ENCODE measurements at places on chromosomes 7 and 10.

GRCh38 chr7:114663502-114663901 is 248.9 kb downstream of the FOXP2 start:
- no peak for DNase-seq

DNA sequence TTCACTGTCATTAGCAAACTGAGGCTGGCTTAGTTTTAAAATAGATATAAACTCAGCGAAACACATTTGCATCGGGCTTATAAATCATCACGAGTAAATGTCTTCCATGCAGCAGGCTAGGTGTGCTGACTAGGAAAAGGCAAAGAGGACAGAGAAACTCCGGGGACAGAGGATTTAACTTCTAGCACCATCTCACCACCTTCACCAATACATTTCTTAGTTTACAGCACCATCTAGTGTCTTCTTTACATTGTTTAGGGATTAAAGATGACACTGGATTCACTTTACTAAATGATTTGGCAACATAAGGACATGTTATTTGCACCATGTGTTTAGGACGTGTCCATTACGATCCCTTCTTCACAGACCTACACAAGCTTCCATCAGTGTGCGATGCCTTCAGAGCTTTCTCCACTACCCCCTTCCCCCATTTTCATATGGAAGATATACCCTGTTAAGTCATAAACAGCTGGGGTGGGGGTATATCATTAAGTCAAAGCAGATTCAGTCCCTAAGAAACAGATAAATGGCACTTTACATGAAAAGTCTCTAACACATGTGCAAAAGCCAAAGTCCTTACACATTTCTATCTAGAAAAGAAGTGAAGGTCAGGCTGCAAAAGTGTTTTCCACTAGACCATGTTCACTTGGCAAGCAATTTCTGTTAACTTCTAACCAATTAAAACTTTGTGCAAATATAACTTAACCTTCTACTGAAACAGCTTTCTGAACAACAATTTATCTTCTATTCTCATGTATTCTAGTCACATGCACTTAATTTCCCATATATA is 103.3 kb downstream of the GRB10 start:
- no peak for DNase-seq

- DNase-seq: no peak
Measured at GRCh38 chr7:83366629-83367028, 203.9 kb upstream of the PCLO start.

GRCh38 chr7:69749372-69749979 is 151.2 kb downstream of the AUTS2 start:
- no peak for DNase-seq

- no peak for DNase-seq
Measured at GRCh38 chr7:77752016-77752415, 46.2 kb downstream of the TMEM60 start.

DNA sequence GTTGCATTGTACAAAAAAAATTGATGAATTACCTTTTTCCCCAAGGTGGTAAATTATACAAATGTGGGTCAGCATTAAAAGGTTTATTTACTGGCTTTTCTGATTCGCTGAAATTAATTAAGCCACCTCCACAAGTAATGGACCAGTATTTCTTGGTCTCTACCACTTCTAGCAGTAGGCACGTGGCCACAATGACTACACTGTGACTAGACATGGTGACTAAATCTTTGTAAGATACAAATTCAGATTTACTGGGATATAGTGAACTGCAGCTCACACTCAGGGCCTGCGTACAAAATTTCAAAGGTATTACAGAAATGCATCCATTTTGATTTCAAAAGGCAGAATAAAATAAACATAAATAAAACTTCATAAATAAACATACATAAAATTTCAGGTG is 10.9 kb downstream of the HPSE2 start:
- no peak for DNase-seq

GRCh38 chr10:86070278-86070677 is 296.3 kb downstream of the GRID1 start:
- no peak for DNase-seq

- no peak for DNase-seq
Measured at GRCh38 chr10:666237-667012, 23.0 kb downstream of the DIP2C start.

- DNase-seq: no peak
Measured at GRCh38 chr7:149477494-149478443, 16.9 kb upstream of the ZNF777 start.

DNA sequence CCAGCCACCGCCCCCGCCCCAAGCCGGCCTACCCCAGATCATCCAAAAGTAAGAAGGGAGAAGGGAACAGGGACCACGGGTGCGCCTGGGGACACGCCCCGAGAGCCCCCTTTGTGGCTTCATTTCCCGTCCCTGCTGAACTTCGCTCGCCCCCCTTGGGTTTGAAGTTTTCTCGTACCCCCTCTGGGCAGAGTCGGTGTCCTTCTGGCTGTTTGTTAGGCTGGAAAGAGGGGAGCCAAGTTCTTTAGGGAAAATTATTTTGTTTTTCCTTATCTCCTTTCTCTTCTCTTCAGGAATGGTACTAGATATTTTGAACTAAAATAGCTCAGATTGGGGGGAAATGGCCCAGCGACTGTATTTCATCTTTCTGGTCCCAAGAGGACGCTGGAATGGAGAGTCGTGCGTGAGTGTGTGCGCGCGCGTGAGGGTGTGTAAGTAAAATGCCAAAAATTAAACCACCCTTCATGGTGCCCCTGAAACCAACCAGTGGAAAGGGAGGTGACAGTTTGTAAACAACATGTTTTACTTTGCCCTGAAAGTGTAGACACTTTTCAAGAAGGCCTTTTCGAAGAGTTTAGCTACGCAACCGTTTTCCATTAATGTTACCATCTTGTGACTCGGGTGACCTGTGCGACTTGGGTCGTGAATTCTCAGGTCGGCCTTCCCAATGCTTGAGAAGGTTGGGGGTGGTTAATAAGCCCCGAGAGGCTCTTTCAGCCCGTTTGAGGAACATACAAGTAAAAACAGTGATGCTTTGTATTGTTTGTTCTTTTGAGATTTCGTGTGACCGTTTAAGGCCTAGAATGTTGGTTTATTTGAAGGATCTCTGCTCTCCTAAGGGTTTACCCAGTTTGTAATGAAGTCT is 694 bp downstream of the RBM20 start:
- DNase-seq: no peak

DNA sequence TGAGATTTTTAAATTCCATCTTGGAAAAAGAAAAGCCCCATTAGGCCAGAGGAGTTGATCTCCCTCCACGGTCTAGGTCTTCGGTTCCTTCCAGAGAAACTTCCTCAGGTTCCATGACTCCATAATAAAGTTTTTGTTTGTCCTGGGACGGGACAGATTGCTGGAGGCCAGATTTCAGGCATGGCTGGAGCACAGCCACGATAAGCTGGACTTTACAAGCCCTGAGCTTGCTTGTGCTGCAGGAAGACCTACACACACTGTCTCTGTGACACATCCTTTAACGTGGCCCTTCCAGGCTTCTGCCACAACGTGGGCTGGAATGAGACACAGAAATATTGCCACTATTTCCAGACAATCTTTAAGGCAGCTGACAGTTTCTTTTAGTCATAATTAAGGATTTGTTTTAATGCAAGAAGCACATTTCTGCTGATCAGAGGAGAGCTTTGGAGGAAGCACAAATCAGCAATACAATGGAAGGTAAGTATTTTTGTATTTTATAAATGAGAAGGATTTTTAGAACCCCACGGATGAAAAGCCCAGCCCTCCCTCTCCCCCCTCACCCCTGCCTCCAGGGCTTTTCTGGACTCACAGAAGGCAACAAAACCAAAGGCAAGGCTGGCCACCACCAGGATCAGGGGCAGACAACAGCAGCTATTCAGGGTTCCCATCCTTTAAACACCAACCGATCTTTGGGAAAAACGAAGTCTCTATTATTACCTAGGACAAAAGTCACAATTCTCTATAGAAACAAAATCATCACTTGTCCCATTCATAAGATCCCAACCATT is 6.5 kb downstream of the CTBP2 start:
- DNase-seq: no peak

- DNase-seq: no peak
Measured at GRCh38 chr7:112069879-112070321, 136.3 kb downstream of the DOCK4 start.

- no peak for DNase-seq
Measured at GRCh38 chr7:133633055-133633454, 380.2 kb downstream of the EXOC4 start.

DNA sequence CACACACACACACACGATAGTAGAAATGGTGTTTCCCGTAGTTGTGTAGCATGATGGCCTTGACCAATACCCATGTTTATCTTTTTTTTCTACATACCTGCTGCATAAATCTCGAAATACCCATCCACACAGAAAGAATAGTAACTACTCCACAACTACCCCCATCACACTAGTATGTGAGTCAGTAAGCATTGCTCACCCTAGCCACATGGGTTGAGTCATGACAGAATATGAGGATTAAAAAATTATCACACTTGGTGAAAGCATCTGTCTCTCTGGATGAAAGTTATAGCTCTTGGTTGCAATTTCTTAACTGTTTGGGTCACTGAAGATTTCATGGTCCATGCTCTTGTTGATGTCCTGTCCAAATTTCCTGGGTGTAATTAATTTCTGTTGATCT is 103.4 kb upstream of the MDFIC start:
- DNase-seq: no peak

DNA sequence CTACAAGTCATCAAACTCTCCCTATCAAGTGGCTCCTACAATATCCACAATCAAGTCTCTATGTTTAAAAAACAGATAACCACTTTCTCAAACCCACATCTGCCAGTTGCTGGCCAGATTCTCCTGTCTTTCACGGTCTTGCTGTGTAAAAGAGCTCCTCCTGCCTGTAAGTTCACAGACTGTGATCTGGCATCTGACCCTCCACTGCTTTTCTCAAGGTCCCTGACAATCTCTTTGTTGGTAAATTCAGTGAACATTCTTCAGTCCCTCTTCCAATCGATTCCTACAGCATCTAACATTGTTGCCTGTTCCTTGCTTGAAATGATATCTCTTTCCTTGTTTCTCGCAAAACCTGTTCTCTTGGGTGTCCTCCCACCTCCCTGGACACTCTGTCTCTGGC is 18.5 kb upstream of the LMOD2 start:
- no peak for DNase-seq

- no peak for DNase-seq
Measured at GRCh38 chr10:132061465-132061864, 4.3 kb upstream of the JAKMIP3 start.

DNA sequence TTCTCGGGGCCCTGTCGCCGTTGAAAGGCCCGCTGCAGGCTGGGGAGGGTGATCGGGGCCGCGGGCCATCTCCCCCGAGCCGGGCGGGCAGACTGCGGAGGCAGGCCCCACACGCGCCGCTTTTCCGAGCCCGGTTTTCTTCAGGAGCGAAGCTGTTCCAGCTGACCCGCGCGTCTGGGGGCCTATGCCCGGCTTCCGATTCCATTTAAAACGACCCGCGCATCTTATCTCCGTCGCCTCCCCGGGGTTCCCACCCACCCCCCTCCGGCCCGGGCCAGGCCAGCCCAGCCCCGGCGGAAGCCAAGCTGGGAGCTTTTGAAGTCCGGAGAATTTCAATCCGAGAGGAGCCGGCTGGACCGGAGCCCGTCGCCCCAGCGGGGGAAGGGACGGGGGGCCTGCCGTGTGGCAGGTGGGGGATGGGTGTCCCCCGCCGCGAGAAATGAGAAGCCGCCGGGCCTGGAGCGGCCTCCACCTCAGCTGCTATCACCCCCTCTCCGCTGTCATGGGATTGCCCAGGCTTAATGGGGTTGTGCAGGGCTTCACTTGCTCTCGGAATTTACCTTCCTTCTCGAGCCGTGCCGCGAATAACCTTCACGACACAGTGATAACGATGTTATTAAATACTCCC is 3.1 kb upstream of the EVX1 start:
- DNase-seq: no peak

- no peak for DNase-seq
Measured at GRCh38 chr10:3139216-3139910, 33.2 kb downstream of the PITRM1 start.

GRCh38 chr10:112307358-112308124 is 24.3 kb downstream of the TECTB start:
- no peak for DNase-seq

All from activated CD4-positive, CD25-positive, alpha-beta regulatory T cell treated with anti-CD3 and anti-CD28 coated beads, Interleukin-2, amount 50 U/mL, for 16 hours (primary cell).